Activated CD4-positive, alpha-beta memory T cell treated with anti-CD3 and anti-CD28 coated beads, Interleukin-2, amount 10 ng/mL, durations not matched to agents 7 days and 5 days (primary cell): ENCODE measurements at places on chromosomes 4 and X.

GRCh38 chrX:53330331-53330730 is 48.9 kb upstream of the IQSEC2 start:
- DNase-seq, result no peak

GRCh38 chr4:106034220-106034619 is 138.9 kb downstream of the NPNT start:
- no peak for DNase-seq

DNA sequence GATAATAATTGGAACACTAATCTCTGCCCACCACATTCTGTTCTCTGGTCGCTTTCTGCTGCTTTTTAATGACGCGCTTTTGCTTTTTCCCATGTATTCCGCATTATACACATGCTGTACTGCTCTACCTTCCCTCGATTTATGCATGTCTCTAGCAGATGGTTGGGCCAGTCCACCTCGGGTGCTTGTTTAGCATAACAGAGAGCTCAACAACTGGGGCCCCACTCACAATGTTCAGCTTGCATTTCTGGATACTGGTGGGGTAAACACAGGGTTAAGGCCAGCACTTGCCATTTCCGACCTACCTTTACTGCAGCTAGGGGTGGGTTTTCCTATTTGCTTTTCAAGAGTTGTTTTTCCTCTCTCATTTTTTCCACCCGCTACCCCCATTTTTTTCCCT is 255.8 kb downstream of the SOX3 start:
- no peak for DNase-seq

- no peak for DNase-seq
Measured at GRCh38 chr4:31236020-31236638, 516.0 kb downstream of the PCDH7 start.

DNA sequence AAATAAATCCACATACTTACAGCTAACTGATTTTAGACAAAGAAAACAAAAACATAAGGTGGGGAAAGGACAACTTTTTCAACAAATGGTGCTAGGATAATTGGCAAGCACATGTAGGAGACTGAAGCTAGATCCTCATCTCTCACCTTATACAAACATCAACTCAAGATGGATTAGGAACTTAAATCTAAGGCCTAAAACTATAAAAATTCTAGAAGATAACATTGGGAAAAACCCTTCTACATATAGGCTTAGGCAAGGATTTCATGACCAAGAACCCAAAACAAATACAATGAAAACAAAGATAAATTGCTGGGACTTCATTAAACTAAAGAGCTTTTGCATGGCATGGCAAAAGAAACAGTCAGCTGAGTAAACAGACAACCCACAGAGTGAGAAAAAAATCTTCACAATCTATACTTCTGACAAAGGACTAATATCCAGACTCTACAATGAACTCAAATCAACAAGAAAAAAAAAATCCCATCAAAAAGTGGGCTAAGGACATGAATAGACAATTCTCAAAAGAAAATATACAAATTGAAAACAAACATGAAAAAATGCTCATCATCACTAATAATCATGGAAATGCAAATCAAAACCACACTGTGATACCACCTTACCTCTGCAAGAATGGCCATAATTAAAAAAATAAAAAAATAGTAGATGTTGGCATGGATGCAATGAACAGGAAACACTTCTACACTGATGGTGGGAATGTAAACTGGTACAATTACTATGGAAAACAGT is 14.1 kb upstream of the AFP start:
- no peak for DNase-seq

DNA sequence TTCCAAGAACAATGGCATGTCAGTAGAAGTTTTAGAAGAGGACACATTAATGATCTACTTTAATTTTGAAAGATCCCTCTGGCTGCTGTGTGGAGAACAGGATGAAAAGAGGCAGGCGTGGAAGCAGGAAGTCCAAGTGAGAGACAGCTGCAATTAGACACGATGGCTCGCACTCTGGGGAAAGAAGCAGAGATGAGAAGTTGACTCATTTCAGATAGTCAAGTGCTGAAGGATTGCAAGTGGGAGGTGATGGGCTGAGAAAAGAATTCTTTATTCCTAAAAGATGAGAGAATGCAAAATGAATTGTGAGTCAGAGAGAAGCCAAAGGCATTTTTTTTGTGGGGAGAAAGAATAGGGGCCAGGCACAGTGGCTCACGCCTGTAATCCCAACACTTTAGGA is 16.5 kb downstream of the RXFP1 start:
- DNase-seq, result no peak

DNA sequence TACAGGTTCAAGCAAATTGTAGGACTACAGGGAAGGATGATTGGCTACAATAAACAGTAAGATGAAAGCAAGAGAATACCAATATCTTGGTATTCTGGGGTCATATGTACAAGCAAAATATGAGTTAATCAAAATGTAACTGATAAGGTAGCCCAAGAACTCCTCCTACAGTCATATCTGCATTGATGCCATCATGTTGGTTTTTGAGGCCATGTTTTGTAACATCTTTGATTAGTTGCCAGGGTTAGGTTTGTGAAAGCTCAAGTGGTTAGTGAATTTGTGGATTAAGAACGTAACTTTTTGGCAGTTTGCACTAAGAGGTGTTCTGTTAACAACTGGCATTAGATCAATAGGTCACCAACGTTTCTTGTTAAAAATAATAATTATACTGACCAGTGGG is 59.6 kb downstream of the USP9X start:
- no peak for DNase-seq

DNA sequence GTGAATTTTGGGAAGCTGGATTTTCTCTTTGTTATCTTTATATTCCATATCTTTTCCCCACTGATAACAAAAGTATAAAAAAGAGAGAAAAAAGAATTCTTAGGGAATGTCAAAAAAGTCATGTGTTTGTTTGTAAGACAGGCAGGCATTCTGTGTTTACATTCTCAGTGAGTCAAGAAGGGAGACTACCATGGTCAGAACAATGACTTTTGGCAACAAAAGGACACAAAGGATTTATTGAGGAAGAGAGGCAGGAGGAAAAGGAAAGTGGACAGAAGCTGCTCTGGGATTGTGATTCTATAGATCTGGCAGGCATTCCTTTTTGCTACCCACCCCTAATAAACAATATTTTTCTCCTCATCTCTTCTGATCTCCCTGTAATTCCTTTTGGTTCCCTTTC is 5.9 kb upstream of the ANK2 start:
- no peak for DNase-seq

DNA sequence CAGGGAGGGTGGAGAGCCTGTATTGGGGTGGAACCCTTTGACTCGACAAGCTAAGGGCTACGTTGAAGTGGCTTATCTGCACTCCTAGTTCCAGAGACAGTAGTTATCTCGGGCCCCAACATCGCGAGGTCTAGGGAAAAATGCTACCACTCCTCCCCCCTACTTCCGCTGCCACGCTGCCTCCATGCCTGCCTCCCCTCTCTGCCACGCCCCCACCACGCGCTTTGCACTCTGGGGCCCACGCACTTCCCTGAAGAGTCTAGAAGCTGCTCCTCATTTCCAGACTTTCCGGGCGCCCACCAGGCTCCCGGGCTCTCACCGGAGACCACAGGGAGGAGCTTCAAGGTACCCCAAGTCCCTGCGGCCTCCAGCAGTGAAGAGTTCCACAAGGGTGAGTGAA is at the start of gene PASD1:
PASD1 (plus strand) TSS at position 227 of the 400 bp plus-strand sequence. CDS start 37,879 bp downstream, outside the sequence.
- no peak for DNase-seq

- no peak for DNase-seq
Measured at GRCh38 chr4:93346840-93347239, 481.7 kb upstream of the ATOH1 start.

DNA sequence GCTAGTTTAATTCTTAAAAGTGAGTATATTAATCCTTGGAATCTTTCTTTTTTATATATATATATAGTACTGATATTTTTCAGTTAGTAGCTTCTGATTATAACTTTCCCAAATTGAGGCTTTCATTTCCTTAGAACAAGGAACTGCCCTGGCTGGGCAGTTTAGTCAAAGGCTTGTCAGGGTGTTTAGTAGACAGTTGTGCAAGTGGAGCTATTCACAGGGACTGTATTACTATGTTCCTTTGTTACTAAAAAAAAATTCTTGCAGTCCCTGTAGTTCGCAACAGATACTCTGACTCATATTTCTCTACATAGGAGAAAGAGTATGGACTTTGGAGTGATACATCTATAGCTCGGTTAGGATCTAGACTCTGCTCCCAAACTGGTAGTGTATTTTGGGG is 20.8 kb downstream of the USO1 start:
- DNase-seq, result no peak

DNA sequence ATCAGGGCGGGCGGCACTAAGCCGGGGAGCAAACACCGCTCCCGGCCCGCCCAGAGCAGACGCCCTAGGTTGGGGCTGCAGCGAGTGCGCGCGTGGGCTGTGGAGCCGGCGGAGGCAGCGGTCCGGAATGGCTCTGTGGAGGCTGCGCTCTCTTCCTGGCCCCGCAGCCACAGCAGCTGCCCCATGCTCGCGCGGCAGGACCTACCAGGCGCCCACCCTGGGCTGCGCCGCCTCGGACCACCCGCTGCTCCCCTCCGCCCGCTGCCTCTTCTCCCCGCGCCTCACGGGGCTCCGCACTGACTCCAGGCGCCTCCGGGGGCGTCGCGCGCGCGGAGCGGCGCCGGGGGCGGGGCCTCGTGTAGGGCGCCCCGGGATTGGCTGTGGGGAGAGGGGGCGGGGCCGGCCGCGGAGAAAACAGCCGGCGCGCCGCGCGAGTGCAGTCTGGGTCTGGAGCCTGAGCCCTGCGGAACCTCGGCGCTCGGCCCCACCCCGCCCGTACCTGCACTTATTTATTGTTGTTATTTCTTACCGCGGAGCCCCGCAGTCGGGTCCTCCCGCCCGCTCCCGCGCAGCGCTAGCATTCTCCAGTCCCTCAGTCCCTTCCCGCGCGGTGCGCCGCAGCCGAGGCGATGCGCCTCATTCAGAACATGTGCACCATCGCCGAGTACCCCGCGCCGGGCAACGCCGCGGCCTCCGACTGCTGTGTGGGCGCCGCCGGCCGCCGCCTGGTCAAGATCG is at the start of gene RASL11B:
RASL11B (plus strand) TSS at position 439 of the 738 bp plus-strand sequence; CDS start at position 630, 191 bp downstream.
- peak; percentile 86 for DNase-seq

GRCh38 chr4:6625256-6625655 is 15.2 kb upstream of the MRFAP1 start:
- DNase-seq, result no peak

DNA sequence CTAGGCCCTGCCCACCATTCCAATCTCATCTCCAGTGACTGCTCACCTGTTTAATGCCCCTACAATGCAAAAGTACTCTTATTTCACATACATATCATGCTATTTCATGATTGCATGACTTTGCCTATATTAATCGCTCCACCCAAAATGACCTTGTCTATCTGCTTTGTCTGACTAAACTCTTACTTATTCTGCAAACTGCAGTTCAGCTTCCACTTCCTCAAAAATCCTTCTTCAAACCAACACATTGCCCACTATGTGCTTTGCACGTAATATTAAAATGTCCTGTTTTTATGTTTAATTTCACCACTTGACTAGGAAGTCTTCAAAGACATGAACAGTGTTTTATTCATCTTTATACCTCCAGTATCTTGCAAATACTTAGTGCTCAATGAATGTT is 229.6 kb downstream of the OPHN1 start:
- no peak for DNase-seq

DNA sequence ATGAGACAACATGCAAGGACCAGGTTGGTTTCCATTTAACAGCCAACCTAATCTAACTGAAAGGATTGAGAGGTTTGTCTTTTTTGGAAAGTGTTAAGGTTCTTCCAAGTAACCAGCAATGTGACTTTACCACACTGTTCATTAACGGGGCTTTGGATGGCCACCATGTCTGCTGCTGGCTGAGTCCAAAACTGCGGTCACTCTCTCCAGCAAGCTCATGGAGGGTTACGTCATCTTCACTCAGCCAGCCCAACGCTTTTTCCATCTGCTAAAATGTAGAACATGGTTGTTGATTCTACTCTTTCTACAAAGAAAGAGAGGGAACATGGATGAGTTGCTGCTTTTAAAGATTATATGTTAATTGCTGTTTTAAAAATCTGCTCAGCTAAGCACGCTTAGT is 11.0 kb downstream of the PKD2 start:
- DNase-seq, result no peak

DNA sequence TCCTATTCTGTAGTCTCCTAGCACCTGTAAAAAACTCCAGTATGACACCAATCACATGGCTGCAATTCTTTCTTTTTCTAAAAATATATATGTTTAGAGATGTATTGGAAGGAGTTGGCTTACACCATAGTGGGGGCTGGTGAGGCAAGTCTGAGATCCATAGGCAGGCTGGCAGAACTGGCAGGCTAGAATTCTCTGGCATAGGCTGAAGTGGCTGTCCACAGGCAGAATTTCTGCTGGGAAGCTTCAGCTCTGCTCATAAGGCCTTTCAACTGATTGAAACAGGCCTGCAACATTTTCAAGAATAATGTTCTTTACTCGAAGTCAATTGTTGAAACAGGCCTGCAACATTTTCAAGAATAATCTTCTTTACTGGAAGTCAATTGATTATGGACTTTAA is 37.0 kb downstream of the FGF2 start:
- DNase-seq, result no peak

GRCh38 chrX:54093571-54093970 is 49.3 kb upstream of the PHF8 start:
- DNase-seq, result no peak

GRCh38 chr4:48247142-48247877 is 22.3 kb downstream of the TEC start:
- no peak for DNase-seq

- DNase-seq, result no peak
Measured at GRCh38 chr4:167722487-167722808, 369.9 kb upstream of the ANXA10 start.

GRCh38 chrX:139213241-139213709 is 317.3 kb upstream of the F9 start:
- DNase-seq, result no peak

DNA sequence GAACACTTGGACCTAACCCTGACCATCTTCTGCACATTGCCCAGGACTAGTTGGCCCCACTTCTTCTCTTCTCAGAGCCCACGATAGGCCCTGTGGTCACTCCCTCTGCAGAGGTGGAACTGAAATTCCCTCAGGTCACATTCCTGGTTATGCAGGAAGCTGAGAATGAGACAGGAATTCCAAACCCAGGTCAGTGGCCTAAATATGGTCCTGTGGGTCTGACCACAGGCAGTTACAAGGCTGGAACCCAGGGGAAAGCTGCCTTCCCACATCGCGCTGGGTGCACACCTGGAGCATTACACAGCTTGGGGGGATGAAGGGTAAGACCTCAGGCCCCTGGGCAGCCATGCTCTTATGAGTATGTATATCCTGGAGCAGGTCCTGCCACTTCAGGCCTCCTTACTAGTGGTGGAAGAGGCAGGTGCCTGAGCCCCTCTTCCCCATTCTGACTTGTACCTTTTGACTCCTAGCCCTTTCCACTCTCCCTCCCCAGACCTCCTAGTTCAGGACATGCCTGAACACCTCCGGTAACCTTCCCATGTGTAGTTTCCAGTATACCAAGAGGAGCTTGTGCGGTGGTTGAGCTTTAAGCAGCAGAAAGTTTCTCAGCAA is 173.5 kb downstream of the ASMT start:
- no peak for DNase-seq
